ENCODE measurements at places on chromosomes 7 and 10. TPM values are rescaled to one million over a fixed set of nuclear protein-coding genes. Genes with fewer than 3 reads are reported as not detected.

The AKR1D1 gene
- total RNA-seq = not detected

The ABCB1 gene
- not detected for total RNA-seq

The FFAR4 gene
- total RNA-seq = 0.22 TPM

The TRIM56 gene
- 8.6 TPM for total RNA-seq

The EN2 gene
- total RNA-seq = 0.96 TPM

The CTAGE4 gene
- total RNA-seq = not detected

The C10orf67 gene
- total RNA-seq = not detected

The ZNF107 gene
- total RNA-seq = 2.6 TPM

The FGL2 gene
- not detected for total RNA-seq

The NRCAM gene
- total RNA-seq = 98.8 TPM

The CYP2C19 gene
- not detected for total RNA-seq

The PNLIPRP1 gene
- total RNA-seq = not detected

The CACNA2D1 gene
- total RNA-seq = 10.9 TPM

The HKDC1 gene
- total RNA-seq = 12.9 TPM

The SFRP5 gene
- total RNA-seq = 1.5 TPM

The JAKMIP3 gene
- 1.5 TPM for total RNA-seq

The GOLGA7B gene
- total RNA-seq = 4.0 TPM

The TBX20 gene
- total RNA-seq = 2.9 TPM

The TDRD1 gene
- not detected for total RNA-seq

The CAV2 gene
- 171 TPM for total RNA-seq

The FAM25G gene
- not detected for total RNA-seq

The TLX1 gene
- not detected for total RNA-seq

The CFAP58 gene
- 0.36 TPM for total RNA-seq

The GRM8 gene
- total RNA-seq = not detected

The MSMB gene
- not detected for total RNA-seq

The PNPLA8 gene
- 16.3 TPM for total RNA-seq

The VWA2 gene
- total RNA-seq = not detected

The UCN3 gene
- not detected for total RNA-seq

The APBB1IP gene
- total RNA-seq = 8.5 TPM

The PDE1C gene
- total RNA-seq = 3.3 TPM

The COL13A1 gene
- 0.40 TPM for total RNA-seq

The COPG2 gene
- total RNA-seq = 13.5 TPM

The GPNMB gene
- total RNA-seq = 3.2 TPM

The CRCP gene
- total RNA-seq = 25.6 TPM

The IL15RA gene
- total RNA-seq = 2.8 TPM

The PRPS1L1 gene
- total RNA-seq = not detected

The GRK5 gene
- total RNA-seq = 9.6 TPM

The HSPA12A gene
- 11.5 TPM for total RNA-seq

The SORBS1 gene
- total RNA-seq = 0.63 TPM

The TMEM26 gene
- not detected for total RNA-seq

The PSMC2 gene
- total RNA-seq = 175 TPM

The IGF2BP3 gene
- total RNA-seq = 28.8 TPM

The CYP3A7 gene
- not detected for total RNA-seq
